ENCODE measurements at places on chromosomes 1 and 21. TPM values are rescaled to one million over a fixed set of nuclear protein-coding genes. Genes with fewer than 3 reads are reported as not detected.

The LCE1C gene
- total RNA-seq, result 0.77 TPM

The OR6K3 gene
- not detected for total RNA-seq

The MAB21L3 gene
- 1.7 TPM for total RNA-seq

The TCHHL1 gene
- not detected for total RNA-seq

The CDCP2 gene
- not detected for total RNA-seq

The CIART gene
- 1.4 TPM for total RNA-seq

The BPNT1 gene
- total RNA-seq, result 40.6 TPM

The CRNN gene
- total RNA-seq, result not detected

The KISS1 gene
- total RNA-seq, result not detected

The MPL gene
- total RNA-seq, result not detected

The NIT1 gene
- 28.8 TPM for total RNA-seq

- no peak for DNase-seq
Measured at GRCh38 chr1:11207898-11208611, 18.9 kb downstream of the ANGPTL7 start.

GRCh38 chr1:228666686-228667623 lies 68.3 kb upstream of the RHOU start:
- DNase-seq, result no peak

DNA sequence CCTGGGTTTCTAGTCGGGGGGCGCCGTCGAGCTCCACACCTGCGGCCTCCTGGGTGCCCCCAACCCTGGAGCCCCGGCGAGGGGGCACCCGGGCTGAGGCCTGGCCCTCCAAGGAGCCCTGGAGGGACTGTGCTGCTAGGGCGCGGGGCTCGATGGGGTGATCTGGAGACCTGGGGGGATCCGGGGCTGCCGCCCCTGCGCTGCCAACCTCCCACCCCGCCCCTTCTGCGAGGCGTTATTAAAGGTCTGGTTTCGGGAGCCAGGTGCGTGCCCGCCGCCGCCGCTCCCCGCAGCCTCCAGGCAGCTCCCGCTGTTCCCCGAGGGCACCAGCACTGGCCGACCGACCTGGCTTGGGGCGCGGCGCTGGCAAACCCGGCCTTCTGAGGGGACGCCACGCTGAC lies 746 bp upstream of the POFUT2 start:
- no peak for DNase-seq

DNA sequence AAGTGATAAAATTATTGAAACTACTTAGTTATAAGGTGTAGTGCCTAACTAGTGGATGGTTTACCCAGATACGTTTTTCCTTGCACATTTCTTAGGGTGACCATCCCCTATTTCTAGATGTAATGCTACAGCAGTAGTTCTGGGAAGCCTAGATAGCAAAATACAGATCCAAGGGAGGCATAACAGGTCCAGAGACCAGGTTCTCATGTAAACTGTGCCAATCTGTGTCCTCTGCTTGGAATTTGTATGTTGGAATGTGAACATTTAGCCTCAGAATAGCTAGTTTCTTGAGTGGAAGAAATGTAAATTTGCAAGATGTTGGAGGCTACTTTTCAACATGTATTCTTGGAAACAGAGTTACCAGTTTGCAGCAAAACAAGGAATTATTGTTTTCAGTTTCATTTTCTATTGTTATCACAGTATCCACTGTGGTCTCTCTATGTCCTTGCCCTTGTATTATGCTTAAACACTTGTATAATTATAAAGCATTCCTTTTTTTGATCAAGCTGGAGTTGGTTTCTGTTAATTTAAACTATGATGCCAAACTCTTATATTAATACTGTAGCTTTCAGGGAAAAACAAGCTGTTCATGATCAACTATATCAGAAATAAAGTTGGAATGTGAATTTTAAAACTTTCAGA lies 102.0 kb upstream of the BRINP3 start:
- DNase-seq, result no peak

GRCh38 chr1:48524892-48525467 lies 53.0 kb upstream of the SPATA6 start:
- no peak for DNase-seq

DNA sequence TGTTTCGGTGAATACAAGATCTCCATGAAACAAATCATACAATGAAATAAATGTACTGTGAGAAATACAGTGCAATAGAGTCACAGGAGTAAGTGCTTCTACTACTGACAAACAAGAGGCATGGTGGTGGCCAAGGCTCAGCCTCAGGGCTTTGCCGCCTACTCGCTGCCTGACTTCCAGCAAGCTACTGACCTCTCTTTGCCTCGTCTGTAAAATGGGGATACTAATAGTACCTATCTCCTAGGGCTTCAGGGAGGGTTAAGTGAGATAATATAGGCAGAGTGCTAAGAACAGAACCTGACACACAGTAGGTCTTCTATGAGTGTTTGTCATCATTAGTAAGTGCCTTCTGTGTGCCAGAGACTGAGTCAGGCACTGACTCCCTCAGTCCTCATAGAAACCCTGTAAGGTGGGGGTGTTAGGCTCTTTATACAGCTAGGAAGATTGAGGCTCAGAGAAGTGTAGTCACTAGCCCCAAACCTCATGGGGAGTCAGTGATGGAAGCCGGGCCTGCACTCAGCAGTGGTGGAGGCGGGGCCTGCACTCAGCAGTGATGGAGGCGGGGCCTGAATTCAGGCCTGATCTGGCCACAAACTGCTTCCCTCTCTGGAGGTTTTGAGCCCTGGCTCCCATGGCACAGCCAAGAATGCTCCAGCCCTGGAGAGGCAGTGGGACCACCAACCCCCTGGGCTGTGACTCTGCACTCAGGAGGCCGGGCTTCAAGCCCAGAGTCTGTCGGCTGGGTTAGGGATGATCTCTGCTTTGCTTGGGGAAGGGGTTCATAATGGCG lies 6.8 kb downstream of the BSND start:
- no peak for DNase-seq

DNA sequence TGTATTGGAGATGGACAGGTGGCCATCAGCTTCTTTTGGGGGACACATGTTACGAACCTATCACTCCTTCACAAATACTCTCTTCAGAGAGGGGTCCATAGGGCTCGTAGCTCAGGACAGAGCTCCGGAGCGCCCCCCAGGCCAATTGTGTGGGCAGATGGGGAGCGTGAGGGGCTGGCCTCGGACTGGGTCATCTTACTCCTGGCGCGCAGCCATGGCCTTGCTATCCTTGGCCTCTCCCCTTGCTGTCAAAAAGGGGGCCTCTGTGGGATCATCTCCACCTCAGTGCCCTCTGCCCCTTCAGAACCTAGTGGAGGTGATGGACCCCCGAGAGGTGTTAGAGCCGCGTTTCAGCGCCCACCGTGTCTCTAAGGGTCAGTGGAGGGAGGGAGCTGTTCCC lies 35.0 kb downstream of the ATP5PO start:
- DNase-seq, result no peak

DNA sequence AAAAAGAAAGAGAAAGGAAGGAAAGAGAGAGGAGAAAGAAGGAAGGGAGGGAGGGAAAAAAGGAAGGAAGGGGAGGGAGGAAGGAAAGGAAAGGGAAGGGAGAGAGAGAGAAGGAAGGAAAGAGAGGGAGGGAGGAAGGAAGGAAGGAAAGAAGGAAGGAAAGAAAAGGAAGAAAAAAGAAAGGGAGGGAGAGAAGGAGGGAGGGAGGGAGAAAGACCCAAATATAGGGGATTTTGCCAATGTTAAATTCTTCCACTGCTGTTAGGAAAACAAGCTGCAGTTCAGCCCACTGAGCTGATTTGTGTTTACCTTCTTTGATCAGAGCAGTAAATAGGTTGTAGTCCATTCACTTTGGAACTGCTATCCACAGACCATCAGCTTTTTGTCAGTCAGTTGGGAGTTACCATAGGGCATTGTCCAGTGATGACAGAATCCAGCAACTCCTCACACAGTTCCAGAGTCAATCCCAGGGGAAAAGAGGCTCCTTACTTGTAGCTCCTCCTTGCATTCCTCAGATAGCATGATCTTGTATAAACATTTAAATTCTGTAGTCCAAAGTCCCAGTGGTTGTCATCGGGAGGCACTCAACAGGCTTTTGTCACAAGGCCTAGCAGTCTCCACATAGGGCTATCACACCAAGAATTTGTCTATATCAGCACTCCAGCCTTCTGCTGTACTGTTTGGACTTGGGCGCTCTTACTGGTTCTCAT lies 13.5 kb upstream of the PPP1R8 start:
- DNase-seq, result no peak

DNA sequence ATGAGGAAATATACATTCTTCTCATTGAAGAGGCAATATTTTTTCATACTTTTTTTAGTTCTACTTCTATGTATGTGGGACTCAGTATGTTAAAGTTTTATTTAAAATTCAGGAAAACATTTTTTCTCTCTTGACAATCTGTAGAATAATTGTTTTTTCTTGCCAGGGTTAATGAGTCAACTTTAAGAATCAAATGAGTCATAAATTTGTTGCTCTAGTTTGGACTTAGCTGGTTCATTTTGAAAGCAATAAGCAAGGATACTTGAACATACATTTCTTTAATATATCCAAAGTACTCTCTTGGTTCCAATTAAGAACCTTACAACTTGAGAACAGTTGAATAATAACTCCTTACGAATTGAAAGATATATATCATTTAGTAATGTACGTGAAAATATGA lies 1145.3 kb upstream of the B3GALT2 start:
- DNase-seq, result no peak

DNA sequence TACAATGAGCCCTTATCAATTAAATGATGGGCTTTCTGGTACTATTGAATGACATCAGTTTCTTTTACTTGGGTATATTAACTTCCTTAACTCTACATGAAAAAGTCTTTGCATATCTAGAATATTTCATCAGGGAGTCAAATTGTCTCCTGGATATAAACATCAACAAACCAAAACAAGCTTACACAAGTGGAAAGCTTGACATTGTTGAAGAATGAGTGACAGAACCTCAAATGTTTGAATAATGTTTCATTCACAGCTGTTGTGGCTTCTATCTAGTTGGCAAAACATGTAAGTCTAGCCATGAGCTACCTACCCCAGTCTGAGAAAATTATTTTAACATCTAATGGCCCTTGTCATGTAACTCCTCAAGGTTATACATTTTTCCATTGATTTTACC lies 604.8 kb upstream of the ADAMTS5 start:
- DNase-seq, result no peak

DNA sequence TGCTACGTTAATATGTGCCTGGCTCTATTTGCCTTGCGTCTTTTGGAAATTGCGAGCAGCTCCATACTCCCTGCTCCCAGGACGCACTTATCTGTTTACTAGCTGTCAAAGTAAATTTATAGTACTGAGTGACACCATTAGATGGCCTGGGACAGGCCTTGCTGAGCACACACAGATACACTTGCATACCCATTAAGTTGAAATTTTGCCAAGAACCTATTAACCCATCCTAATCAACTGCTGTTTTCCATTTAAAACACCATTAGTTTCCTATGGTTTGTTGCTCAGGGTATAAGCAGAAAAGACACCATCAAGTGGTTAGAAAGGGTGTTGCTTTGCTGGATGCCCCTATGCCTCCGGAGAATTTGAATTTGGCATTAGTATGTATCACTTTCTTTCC lies 187.3 kb downstream of the SLC44A5 start:
- DNase-seq, result no peak

DNA sequence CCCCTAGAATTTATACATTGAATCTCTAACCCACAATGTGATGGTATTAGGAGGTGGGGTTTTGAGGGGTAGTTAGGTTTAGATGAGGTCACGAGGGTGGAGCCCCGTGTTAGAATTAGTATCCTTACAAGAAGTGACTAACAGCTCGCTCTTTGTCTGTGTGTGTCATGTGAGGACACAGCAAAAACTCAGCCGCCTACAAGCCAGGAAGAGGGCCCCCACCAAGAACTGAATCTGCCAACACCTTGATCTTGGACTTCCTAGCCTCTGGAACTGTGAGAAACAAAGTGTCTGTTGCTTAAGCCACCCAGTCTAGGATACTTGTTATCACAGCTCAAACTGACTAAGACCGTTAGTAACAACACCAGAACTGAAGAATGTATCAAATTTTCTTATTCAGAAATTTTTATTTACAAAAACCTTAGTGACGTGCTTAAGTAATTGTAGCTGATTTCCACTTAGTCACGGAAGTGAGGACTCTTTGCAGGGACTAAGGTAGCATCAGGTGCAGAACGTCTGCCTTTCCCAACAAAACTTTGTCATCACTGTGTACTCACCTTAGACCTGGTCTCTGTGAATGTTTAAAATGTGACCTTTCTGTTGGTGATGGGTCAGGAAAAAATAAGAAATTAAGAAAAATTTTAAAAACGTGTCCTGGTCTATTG lies 24.5 kb upstream of the LRRC8C start:
- no peak for DNase-seq

GRCh38 chr1:111747282-111747734 lies 8.1 kb upstream of the INKA2 start:
- DNase-seq, result no peak

- DNase-seq, result no peak
Measured at GRCh38 chr1:62286786-62287224, 32.4 kb downstream of the KANK4 start.

DNA sequence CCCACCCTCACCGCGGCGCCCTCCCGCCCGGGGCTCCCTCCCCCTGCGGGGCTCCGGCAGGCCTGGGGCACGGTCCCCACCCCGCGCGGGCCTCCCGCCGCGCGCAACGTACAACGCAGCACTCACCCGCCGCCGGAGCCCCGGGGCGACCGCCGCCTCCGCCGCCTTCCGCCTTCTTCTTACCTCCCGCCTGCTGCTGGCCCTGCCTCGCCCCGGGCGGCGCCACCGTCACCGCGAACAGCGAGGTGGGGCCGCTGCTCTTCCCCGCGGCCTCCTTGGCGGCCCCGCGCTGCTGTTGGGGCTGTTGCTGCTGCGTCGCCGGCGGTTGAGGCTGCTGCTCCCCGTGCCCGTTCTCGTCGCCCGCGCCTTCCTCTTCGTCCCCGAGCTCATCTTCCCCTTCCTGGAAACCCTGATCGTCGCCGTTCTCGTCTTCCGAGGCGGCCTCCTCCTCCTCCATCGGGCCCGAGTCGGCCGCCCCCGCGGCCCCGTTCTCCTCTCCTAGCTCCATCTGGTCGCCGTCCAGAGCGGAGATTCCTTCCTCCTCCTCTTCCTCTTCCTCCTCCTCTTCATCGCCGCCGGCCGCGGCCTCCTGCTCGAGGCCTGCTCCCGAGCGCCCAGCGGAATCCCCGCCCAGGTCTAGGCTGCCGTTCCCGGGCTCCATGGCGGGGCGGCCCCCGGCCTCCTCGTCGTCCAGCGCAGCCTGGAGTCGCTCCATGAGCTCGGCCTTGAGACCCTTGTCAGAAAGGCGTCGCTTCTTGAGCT lies 671 bp downstream of the HNRNPU start:
- no peak for DNase-seq

DNA sequence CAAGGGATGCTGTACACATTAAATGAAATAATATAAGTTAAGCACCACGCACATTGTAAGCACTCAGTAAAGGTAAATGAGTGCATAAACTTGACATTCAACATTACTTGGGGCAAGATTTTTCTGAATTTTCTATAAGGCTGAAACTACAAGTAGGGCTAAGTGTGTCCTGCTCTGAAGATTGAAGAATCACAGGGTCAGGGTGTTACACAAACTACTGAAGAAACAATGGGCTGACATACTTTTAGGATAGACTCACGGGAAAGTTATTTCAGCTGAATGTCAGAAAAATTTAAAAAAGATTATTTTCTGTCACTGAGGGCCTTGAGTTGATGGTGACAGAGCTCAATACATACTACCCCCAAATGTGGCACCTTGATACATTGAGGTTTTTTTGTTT lies 644.2 kb upstream of the PLXNA2 start:
- DNase-seq, result no peak

Measured in GM12878 (cell line).